ENCODE measurements at places on chromosomes 1 and 21.

DNA sequence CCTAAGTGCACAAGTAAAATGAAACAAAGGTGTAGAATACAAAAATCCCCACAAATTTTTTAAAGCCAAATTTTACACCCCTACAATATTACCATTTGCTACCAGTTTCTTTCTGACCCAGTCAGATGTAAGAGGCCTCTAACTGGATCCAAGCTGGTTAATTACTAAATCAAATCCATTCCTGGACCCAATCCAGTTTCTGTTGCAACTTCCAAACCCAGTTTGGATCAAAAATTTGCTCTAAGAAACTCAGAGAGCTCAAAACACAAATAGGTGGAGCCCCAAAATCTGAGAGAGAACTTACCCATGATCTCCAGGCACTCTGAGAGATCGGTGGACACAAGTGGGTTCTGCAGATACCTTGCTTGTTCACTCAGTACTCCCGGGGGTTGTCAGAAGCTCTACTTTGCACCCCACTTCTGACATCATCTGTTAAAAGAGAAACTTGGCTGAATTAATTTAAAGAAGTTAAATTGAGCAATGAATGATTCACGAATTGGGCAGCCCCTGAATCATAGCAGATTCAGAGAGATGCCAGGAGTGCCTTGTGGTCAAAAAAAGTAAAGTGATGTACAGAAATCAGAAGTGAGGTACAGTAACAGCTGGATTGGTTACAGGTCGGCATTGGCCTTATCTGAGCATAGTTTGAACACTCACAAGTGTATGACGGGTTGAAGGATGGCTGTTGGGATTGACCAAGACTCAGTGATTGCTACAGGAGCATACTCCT is 448.0 kb downstream of the KCNT2 start:
- no peak for DNase-seq

- no peak for DNase-seq
Measured at GRCh38 chr1:10188133-10188650, 22.2 kb upstream of the KIF1B start.

GRCh38 chr21:43266534-43266933 is 97.7 kb downstream of the CRYAA start:
- DNase-seq: no peak

- no peak for DNase-seq
Measured at GRCh38 chr1:216892581-216893160, 169.4 kb upstream of the ESRRG start.

DNA sequence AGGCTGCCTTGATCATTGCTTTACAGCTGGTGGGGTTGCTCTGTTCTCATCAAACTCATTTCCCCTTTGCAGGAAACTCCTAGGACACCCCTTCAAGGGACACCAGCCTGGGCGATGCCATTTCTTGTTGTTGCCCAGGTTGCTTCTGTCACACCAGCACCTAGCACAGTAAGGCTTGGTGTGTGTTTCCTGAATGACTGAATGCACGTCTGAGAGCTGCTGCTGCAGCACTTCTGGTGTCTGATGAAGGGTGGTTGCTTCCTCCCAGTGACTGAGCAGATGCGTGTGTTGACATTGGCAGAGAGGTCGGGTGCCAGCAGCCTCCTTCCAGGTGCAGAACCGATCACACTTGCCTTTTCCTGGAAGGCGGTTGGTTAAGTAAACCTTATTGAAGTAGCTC is 477.4 kb downstream of the CAMTA1 start:
- no peak for DNase-seq

DNA sequence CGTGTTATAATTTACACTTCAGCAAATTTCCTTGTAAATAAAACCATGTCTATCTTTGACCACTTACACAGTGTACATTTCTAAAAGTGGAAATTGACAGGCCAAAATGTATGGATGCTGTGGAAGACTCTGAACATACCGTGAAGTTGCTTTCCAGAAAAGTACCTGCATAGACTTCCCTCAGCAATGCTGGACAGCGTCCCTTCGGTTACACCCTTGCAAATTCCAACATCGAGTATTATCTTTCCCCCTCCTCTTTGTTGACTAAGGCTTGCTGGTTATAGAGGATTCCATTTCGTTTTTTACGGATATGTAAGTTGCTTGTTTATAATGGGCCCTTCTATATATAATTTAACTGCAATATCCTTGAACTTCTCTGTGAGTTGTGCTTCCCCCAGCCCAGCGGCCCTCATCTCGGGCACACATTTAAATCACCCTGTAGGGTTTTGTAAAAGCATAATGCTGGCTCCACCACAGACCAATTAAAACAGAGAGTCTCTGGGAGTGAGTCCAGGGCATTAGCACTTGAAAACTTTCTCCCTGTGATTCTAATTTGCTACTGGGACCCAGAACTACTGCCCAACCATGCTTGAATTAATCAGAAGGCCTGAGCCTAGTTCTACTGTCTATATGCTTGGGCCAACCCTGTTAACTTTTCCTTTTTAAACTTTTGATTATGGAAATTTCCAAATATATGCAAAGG is 230.3 kb downstream of the GRIK3 start:
- DNase-seq: no peak

DNA sequence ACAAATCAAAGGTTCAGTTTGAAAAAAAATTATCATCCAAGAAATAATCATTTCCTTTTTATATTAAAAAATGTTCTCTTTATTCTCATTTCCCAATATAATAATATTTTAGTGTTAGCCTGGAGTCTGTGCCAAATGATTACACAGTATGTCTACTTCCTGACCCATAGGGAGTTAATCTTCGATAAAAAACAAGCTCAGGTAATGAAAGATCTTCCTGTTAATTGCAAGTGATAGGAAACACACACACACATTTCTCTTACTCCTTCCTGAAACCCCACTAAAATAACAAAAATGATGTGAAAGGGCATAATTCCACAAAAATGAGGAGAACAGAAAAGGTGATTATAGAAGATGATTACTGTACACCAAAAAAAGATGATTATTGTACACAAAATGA is 123.5 kb upstream of the CXADR start:
- no peak for DNase-seq

DNA sequence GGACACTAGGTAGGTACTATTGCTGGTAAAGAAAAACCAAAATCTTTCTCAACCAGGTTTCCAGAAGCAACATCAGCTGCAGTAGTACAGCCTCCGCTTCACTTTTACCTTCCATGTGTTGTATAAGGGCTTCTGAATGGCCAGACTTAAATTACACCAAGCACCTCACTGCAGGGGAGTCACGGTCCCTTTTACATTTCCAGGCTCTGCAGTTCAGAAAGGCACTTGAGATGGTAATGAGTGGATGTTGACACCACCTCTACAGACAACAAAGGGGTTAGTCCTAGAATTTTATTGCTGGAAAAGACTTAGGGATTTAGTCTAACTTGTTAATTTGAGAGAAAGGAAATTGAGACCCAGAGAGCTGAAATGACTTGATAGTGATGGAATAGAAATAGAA is 12.0 kb upstream of the DUSP12 start:
- DNase-seq: no peak

DNA sequence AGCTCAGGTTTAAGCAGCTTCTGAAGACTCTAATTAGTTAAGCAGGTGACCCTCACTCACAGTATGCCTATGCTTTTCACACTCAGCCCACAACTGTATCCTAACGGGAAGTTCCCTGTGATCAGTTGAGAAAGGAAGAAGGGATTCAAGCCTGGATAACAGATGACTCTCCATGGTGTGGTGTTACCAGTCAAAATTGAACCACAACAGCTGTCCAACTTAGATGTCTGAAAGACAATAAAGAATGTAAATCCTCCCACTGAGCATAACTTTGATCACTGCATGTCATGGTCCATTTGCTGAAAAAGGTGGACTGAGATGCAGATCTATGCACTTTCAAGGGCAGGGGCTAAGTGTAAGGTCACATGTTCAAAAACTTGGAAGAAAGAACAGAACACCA is 32.3 kb upstream of the DIPK1A start:
- DNase-seq: no peak

DNA sequence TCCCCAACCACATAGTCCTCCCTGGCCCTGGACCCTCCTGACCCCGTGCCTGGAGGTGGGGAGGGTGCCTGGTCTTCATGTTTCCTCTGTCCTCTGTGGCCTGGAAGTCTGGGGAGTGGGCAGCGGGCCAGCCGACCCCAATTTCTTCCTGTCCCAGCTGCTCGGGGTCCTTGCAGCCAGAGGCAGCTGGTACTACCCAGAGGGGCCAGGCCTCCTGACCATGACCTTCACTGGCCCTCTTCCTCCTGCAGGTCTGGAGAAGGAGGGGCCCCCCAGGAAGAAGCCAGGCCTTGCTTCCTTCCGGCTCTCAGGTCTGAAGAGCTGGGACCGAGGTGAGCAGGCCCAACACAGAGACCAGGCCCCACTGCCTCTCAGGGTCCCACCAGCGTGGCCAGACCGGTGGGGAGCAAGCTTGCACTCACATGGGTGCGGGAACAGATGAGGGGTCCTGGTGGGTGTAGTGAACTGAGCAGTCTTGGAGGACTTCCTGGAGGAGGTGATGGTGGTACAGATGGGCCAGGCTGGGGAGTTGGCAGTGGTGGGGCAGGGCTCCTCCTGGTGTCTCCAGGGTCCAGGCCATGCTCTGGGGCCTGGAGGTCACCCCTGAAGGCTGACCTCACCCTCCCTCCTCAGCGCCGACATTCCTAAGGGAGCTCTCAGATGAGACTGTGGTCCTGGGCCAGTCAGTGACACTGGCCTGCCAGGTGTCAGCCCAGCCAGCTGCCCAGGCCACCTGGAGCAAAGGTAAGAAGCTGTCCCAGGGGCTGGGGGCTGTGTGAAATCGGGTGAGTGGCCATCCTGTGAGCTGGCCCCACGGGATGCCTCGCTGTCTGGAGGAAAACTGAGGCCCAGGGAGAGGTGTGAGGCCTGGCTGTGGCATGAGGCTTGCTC is 32.7 kb downstream of the TRIM11 start:
- DNase-seq: no peak

DNA sequence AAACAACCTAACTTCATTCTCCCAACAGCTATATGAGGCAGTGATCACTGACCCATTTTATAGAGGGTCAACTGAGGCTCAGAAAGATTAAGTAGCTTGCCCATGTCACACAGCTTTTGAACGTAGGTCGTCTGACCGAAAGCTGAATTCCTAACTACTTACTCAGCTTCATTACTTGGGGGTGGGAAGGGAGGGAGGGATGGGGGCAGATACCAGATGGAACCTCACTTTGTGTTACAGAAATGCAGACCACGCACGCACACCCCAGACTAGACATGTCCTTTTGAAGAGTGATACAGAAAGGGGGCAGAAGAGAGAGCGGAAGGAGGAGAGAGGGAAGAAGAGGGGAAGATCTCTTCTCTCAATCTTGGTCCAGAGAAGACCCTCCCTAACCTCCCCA is 2.3 kb downstream of the ADGRB2 start:
- DNase-seq: no peak

DNA sequence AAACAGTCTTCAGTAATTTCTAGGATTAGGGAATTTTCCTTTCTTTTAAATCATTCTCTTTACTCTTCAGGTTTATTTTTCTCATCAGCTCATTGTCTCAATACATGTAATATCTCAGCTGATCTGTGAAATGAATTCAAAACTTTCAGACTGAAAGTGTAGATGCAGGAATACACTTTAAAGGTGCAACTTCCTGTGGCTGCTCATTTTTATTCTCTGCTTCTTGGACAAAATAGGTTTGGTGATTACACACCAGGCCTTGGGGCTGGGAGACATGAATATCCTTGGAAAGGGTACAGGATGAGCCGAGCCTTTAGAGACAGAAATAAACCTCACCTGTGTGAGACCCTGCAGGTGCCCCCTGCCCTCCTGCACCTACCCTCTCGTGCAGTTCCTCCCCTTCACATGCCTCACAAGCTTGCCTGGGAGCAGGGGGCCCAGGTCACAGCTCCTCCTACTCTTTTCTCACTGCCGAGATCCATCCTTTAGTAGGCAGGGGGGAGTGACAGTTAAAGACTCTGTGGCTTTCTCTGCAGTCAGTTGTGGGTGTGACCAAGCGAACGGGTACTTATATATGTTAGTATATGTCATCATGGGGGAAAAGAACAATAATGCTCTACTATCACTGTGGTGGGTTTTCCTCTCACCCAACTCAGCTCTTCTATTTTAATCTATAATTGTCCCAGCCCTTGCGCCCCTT is 23.6 kb downstream of the XCL2 start:
- DNase-seq: no peak

DNA sequence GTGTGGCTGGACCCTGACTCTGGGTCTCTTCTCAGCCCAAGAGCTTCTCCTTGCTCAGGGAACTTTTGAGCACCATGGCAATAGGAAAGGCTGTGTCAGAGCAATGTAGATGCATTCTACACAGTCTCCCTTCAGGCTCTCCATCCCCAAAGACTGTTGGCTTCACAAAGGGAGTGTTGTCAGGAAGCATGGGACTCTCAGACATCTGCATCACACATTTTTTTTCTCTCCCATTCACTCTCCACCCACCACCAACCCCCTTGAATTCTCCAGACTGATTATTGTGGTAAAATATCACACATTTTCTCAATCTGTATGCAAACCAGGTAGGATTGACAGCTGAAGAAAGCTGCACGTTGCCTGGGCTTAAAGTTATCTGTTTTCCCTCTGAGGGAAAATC is 105.4 kb upstream of the WARS2 start:
- no peak for DNase-seq

DNA sequence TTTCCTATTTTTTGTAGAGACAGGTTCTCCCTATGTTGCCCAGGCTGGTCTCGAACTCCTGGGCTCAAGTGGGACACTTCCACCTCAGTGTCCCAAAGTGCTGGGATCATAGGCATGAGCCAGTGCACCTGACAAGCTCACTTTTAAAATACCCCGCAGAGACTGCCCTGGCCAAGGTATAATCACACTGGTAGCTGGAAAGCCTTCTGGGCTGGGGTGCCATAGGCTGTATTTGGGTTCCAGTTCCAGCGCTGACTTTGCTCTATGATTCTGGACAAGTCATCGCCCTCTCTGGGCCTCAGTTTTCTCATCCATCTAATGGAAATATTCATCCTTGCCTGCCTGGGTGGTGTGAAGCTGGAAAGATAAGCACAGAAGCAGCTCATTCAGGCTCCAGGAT is 10.4 kb downstream of the LDLRAD1 start:
- DNase-seq: no peak

DNA sequence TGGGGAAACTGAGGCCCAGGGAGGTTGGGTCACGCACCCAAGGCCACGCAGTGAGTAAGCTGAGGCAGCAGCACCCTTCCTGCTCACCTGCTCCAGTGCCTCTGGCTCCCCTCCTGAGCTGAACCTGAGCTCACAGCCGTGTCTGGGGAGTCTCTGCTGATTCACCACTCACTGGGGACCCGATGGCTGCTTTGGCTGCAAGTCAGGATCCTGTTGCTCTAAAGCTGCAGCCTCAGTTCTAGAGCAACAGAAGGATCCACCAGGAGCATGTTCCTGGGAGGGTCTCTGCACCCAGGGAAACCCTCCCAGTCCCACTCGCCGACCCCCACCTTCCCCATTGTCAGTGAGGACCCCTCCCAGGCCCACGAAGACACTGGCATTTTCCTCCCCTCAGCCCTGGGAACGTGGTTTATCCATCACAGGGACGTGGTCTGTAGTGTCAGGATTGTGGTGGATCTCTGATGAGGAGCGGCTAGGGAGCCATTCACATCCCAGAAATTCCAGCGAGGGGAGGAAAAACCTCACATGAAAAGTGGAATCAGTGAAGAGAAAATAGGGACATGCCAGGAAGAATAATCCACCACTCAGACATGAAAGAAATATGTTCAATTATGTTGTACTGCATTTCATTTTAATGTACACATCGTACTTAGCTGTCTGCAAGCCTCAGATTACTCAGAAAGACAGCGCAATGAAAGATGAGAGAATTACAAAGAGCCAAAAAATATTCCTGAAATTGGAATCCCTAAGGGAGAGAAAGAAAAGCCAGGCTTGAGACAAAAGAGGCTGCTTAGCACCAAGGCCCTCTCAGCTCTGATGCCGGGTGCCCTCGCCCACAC is 447.2 kb downstream of the MATN1 start:
- no peak for DNase-seq

Data from stimulated activated CD8-positive, alpha-beta memory T cell treated with anti-CD3 and anti-CD28 coated beads, Interleukin-4, amount 100 ng/mL, for 1 hour (primary cell).